ENCODE measurements at places on chromosomes 16 and 17.

- DNase-seq: no peak
These were observed 17.6 kb downstream of the CD300A start for GRCh38 chr17:74484066-74484465.

DNA sequence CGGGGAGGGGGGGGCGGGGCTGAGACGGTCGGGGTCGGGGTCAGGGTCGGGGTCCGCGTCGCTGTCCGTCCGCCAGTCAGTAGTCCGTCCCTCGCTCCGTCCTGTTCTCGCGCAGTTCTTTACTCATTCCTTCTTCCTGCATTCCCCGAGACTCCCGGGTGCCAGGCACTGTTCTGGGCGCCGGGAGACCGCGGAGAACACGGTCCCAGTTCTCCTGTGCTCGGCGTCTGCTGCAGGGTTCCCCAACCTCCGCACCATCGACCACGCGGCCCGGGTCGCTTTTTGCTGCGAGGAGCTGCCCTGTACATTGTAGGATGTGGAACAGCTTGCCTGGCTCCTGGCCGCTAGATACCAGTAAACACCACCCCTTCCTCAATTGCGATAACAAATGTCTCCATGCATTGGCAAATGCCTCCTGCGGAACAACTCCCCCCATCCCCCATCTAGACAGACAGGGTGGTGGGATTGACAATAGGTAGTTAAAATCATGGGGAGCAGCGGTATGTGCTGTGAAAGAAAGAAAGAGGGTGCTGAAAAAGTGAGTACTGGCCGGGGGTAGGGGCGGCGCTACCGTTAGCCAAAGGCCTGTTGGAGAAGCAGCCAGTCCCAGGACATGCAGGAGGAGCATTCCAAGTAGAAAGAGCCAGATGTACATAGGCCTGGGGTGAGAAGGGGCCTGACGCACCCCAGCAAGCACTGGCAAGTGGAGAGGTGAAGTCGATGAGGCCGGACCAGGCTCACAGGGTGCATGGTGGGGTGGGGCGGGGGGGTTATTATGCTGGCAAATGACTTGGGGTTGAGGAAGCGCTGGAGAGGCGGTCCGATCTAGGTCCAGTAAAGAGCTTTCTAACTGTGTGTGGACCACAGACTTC, 631 bp downstream of the TRAF7 start:
- no peak for DNase-seq

DNA sequence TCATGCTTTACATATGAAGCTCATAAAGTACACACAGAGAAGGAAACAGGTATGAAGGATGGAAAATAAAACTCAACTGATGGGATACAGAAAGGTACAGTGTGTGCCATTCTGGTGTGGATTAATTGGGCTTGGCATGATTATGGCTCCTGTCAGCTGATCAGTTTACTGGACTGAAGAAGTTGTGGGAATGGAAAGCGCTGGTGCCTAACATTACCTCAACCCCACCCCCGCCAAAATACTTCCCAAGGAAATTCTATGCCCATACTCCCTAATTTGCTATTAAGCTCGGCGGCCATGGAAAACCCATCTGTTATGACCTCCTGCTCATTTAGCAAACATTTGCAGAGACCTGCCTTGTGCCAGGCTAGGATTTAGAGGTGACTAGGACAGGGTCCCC, 16.6 kb upstream of the PMFBP1 start:
- no peak for DNase-seq

GRCh38 chr16:70453117-70453891, 1.1 kb upstream of the FCSK start:
- no peak for DNase-seq

- no peak for DNase-seq
These were observed 11.2 kb downstream of the PIK3R5 start for GRCh38 chr17:8954339-8954738.

- DNase-seq: no peak
These were observed 16.1 kb upstream of the ZNF469 start for GRCh38 chr16:88366704-88367047.

DNA sequence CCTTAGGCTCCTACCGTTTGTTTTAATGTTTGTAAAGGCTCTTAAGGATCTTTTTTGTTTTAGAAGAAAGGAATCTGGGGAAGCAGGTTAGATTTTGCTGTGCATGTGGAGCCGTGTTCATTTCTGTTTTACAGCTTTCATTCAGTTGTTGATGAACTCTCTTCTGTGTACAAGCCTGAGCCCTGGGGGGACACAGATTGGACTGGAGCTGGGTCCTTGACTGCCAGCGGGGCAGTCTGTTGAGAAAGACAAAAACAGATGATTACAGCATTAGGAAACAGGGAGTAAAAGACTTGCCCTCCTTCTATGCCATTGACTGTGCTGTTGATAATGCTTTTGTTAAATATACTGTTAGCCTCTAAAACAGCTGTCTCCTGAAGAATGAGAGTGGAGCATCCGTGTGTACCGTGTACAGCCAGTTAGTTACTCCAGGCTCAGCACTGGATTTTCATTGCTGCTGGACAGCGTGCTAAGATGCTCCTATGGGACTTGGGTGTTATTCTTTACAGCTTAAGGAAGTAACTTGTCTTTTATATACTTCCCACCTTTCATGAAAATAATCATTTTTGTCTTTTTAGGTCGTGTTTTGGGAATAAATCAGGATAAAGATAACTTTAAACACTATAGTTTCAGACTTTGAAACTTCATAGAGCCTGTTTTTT, 3.2 kb downstream of the MAP1LC3B start:
- no peak for DNase-seq

DNA sequence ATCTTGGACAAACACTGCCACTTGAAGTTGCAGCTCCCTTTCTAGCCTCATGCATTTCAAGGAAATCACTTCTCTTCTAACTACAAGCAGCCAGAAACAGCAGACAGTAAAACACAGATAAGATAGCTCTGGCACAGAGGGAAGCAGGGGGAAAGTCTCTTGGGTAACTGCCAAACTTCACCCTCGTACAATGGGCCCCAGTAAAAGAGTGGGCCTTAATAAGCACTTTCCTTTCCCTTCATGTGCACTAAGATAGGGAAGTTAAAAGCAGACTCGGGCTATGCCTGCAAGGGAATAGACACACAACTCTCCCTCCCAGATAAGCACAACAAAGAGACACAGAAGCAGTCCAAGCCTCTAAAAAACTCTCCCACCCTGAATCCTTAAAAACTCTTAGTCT, 4.2 kb upstream of the KRTAP4-5 start:
- DNase-seq: no peak

DNA sequence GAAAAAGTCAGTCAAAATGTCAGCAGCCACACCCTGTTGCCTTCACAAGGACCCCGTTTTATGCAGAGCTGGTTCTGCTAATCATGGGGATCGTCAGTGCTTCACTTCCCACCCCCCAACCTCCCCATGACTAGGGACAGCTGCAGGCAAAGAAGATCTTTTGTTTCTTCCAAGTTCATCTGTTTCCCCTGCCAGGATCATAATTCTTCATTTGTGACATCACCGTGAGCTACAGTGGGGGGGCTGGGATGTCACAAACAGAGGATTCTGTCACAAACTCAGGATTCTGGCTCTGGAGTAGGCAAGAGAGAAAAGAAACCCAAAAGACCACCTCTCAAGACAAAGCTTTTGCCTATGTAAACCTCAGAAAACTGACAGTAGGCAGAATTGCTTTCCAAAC, 24.7 kb downstream of the DNAJC7 start:
- DNase-seq: no peak
